ENCODE measurements at places on chromosomes 12 and 14.

DNA sequence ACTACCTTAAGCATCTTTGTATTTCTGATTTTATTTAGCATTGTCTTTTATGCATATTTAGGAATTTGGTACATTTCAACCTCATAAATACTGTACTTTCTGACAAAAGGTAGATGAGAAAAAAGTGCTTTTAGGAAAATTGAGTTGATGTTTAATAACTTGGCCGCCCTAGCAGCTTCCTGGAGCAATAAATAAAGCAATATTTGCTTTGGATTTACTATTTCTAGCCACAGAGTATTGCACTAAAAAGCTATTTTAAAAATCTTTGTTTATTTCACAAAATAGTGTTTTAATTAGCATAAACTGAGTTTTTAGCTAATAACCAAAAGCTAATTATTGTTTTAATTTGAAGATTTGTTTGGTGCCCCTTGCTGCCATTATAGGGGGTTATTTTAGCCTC, 9.5 kb downstream of the PAPOLA start:
- DNase-seq = no peak

DNA sequence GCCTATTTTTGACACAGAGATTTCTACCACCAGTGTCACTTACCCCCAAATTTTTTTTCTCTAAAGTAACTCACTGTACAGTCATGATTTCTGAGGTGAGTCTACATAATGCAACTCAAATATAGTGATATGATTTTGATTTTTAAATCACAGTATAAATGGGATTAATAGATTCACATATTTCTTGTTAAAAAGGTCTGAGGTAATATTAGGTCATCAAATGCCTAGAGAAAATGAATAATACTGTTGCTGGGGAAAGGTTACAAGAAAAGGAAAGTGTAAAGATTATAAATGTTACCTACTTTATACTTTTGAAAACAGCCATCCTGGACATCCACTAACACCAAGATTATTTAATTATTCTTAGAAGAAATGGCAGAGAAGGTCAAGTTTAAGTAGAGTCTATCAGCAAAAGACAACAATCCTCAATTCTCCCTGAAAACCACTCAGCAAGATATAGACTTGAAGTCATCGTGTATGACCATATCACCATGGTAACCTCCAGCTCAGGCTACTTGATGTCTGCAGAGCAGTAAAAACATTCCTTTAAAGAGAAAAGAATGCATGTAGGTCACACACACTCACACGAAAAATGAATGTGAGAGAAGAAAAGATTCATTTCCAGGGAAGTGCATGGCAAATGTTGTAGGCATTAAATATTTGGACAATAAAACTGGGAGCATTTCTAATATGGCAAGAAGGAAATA, 58.7 kb downstream of the CCDC59 start:
- no peak for DNase-seq

DNA sequence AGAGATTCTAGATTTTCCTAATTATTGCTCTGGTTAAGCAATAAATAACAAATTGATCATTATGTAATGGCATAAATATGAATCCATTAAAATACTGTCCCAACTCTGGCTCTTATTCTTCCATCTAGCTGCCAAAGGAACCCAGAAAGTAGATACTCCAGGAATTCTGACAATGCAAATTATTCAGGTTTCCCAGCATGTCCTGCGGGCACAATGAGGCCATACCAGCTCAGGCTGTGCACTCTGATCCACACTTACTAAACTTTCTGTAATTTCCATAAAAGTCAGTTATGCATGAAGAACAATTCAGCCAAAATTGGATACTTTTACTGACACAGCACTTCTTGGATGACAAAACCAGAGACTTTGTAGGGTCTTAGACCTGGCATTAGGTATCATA, 576.3 kb downstream of the KCNH5 start:
- no peak for DNase-seq

- no peak for DNase-seq
Measured at GRCh38 chr12:66351301-66351700, 49.0 kb downstream of the HELB start.

- DNase-seq = no peak
Measured at GRCh38 chr12:22969521-22969920, 344.6 kb downstream of the ETNK1 start.

- no peak for DNase-seq
Measured at GRCh38 chr14:52735921-52736489, 6.0 kb downstream of the STYX start.

DNA sequence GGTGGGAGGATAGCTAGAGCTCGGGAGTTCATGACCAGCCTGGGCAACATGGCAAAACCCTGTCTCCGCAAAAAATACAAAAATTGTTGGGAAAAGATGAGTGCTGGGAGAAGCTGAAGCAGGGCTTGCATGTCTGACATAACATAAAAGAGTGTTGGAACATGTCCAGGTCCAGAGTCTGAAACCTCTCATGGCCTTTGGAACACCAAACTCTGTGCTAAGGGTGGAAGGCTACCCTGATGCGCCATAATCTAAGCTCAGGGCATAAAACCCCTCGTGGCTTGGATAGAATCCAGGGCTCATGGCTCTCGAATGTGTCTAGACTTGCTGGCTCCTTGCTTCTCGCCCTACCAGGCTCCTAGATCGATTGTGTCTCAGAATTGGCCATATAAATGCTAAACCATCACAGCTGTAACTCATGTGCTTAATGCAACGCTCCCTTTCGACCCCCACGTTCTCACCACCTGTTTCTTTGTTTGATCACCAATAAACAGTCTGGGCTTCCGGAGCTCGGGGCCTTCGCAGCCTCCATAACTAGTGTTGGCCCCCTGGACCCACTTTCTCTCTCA, 6.7 kb upstream of the CLEC7A start:
- DNase-seq = no peak
